ENCODE measurements at places on chromosomes 2 and 18.
A peak's percentile ranks its signal among the peaks of the same experiment; 100 is the strongest.

DNA sequence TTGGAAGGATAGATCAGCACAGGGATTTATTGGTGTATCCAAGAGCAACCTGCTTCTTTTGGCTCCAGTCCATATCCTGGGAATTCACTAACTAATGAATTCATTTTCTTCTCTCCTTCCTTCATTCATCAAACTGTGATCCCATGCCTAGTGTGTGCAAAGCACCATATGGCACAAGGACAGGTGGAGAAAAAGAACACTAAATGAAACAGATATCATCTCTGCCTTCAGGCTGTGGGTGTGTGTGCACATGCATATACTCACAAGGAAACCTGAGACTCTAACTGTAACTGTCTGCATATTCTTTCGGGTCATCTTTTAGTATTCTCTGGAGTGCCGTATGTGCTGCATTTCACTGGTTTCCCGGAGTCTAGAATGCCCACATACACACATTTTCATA, 20.2 kb downstream of the TNP1 start:
- DNase-seq = no peak

DNA sequence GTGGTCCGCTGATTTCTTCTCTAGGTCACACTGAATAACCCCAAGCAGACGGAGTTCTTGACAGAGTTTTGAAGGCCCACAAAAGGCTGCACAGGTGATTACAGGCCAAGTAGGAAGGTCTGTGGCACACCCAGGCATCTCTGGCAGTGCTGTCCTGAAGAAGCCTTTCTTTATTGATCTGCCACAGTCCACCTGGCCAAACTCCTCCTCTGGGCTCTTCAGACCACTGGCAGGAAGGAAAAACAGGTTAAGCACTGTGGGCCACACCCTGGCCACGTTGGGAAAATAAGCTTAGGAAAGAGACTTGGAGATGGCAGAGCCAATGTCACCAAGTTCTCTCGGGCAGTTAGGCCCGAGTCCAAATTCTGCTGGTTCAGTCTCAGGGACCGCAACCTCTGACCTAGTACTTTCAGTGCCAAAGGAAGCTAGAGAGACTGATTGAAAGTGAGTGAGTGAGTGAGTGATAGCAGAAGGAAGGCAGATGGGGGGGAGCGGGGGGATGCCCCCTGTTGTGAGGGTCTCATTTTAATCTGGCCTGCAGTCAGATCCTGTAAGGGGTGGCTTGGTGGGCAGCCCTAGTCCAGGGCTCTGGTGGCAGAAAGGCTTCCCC, 102.9 kb downstream of the TGFA start:
- no peak for DNase-seq

DNA sequence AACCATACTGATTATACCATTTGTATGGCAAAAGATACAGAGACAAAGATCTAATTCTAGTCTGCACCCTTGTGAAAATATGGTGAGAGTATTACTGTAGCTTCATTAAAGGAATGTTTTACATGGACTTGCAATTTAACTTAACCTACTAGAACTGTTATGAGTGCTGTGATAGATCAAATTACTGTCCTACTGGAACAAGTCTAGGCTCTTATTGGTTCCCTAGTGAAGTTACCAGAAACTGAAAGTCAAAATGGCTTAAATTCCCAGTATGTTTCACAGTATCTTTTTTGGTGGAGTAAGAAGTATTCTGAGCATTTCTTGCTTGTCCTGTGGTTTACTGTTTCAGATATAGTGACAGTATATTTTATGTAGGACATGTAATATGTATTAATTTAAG, 3.8 kb upstream of the TBR1 start:
- DNase-seq = no peak

- DNase-seq = peak; percentile 80
Observed at GRCh38 chr2:86441882-86442641, 891 bp downstream of the KDM3A start.

DNA sequence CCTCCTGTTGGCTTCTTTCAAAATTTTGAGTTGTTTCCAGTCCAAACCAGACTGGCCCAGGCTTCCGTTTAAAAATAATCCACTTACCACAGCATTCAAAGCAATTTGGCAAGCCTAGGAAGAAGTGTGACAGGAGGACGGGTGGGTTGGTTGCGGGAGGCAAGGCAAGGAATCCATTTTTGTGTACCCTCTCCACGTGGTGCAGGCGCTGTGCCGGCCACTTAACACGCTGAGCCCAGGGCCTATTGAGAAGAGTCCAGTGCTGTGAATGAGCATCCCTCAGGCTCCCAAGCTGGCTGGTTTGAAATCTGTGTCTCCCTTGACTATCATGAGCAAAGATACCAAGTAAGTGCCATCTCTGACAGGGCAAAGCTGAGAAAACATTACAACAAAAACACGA, 160.9 kb downstream of the NCKAP5 start:
- no peak for DNase-seq

DNA sequence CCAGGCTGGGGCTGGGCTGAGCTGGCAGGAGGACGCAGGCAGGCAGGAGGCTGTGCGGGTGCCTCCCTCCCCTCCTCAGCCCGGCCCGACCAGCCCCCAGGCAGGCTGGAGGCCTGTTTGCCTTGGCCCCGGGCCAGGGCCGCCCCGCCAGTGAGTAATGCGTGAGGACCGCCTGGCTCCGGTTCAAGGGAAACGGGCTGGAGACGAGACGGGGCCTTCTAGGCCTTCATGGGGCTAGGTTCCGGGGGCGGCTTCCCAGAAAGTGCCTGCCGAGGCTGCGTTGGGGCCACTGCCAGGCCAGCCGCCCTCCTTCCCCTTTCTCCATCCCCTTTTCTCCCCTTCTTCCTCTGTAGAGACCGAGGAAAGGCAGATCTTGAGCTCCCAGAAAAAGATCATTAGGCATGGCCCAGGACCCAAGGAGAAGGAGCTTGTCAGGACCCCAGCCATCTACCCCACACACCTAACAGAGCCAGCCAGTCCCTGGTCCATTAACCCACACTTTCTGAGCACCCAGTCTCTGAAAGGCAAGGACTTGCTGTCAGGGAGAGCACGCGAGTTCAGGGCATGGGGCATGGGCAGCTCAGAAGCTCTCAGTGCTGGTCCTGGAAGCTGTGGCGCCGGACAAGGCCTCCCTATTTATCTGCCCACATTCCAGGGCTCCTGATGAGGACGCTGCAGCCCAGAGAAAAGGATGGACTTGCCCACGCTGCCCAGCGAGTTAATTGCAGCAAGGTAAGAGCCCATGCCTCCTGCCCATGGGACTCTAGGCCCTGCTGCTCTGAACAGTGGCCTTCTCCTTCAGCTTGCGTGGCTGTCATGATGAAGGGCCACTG, 48.5 kb downstream of the SMAD7 start:
- no peak for DNase-seq

DNA sequence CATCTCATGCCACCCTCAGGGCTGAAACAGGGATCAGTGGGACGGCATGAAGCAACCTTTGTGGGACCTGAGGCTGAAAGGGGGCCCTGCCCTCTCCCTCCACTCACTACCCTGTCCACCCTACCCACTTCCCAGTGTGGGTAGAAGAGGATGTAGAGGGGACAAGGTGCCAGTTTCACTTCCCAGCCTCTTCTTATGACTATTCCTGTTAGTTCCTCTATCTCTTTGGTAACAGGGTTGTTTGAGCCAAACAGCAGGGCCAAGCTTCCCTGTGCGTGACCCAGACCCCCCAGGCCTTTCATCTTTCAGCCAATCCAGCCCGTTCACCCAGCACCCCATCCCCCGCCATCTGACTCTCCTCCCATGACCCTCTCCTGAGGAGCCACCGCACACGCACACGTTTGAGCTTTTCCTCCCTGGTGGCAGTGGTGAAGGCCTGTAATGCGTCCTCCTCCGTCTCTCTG, 82.3 kb downstream of the STPG4 start:
- peak; percentile 57 for DNase-seq

DNA sequence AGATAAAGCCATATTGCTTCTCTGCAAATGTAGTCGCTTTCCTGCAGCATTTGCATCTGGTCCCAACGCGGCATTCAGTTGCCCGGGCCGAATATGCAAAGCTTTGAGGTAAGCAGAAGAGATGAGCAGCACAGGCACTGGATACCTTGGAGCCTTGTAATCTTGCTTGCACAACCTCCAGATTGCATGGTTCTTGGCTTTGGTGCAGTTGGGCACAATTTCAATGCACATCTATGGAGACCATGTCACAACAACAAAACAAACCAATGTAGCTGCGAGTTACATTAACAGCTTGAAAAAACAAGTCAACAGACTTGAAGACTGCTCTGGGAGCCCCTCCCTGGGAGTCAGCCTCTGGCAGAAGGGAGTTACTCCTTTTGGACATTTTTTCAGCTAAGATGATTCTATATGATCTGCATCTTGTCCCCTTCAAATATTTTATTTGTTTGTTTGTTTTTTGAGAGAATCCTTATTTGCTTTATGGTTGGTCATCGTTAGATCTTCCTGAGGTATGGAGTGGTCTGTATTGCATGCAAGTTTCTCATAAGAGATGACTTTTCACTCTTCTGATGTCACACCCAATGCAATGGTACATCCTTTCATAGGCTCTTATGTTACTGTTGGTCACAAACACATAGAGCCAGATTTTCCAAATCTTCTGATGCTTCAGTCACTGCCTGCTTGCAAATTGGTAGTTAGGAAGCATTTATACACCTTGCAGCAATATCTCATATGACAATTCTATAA, 113.5 kb downstream of the EFEMP1 start:
- DNase-seq = no peak

DNA sequence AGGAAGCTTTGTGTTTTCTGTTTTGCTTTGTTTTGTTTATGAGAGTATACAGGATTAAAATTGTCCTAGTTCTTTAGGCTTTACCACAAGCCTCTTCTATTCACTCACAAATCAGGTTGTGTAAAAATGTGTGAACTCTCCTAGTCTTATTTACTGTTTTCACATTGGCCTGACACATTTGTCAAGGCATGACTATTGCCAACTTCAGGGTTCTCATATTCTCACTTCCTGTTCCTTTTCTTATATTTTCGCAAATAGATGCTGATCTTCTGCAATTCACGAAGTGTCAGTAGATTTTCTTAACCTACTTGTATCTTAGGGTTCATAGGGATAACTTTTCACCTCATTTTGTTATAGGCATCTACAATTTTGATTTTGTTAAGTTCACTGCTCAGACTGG, 67.1 kb downstream of the CCDC102B start:
- no peak for DNase-seq

- no peak for DNase-seq
Observed at GRCh38 chr2:127015106-127015910, 91.6 kb downstream of the BIN1 start.

GRCh38 chr2:176078541-176079284, 5.0 kb downstream of the EVX2 start:
- DNase-seq = no peak

DNA sequence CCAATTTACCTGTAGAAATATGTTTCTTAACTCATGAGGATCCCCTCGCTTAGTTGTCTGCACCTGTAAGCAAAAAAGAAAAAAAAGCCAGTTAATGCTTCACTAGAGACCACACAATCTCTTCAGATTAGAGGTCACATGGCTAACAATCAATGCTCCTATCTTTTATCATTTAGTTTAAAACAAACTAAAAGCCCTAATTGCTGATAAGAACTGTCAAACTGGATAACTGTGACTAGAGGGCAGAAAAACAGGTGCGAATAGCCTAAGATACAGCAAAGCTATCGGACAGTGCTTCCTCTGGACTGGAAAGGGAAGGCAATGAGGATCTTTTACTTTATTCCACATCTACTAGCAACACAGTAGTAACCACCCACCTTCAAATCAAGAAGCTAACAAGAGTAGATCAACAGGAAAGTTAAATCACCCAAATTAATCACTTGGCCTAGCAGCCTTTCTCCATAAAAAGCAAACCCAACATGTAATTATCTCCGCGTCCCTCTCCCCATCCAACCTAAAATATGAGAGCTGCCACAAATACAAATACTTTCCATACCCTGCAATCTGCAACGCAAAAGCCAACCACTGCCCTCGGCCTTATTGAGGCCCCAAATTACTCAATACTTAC, 734 bp downstream of the SLC25A12 start:
- DNase-seq = no peak

DNA sequence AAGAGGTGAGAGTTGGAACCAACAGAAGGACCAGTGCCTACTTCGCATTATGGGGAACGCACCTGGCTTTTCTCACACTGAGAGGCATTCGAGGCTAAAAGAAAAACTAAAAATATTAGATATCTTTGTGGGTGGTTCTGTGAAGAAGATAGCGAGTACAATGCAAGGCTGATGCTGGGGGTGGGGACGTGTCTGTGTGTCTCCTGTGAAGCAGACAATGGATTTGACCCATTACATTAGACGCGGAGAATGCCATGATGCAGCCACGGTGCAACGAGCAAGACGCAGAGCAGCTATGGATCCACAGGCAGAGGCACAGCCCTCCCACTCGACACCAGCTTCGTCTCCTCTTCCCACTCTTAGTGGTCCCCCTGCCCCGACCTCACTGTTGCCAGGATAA, 61.0 kb downstream of the ADCY3 start:
- DNase-seq = no peak

GRCh38 chr18:67417864-67418523, 98.5 kb downstream of the DSEL start:
- DNase-seq = peak; percentile 14

- DNase-seq = no peak
Observed at GRCh38 chr18:56977771-56978170, 169.1 kb upstream of the BOD1L2 start.

GRCh38 chr2:66573416-66573815, 138.5 kb downstream of the MEIS1 start:
- DNase-seq = no peak

DNA sequence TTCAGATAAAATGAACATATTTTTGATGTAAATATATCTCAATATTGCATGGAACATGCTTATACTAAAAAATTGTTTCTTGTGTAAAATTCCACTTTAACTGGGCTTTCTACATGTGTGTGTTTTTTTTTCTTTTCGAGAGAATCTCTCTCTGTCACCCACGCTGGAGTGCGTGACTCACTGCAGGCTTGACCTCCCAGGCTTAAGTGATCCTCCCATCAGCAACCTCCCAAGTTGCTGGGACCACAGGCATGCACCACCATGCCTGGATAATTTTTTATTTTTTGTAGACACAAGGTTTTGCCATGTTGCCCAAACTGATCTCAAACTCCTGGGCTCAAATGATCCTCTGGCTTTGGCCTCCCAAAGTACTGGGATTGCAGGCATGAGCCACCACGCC, 254.6 kb downstream of the LOXHD1 start:
- DNase-seq = no peak

GRCh38 chr18:57776354-57776753, 26.8 kb downstream of the ATP8B1 start:
- DNase-seq = no peak

DNA sequence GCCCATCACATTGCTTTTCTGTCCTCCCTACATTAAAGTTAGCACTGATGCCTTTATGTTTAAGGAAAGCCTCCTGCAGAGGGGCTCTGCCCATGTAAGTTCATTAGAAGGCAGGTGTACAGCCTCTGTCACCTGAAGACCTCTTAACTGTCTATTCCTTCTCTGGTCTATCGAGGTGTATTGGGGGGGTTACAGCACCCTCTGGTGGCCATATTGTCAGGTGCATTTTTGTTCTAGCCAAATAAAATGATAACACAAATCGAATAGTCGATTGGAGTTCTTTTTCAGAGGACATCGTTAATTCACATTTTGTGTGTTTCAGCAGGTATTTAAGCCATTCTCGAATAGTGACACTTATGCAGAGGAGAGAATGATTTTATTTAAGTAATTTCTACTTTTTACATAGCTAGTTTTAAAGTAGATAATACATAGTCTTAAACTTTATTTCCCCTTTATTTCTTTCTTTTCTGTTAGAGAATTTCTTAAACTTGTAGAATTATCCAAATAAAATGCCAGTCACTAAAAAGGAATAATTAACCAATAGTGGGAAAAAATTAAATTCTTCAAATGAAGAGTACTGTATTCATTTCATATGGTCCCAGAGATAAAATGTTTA, 136.8 kb downstream of the NEDD4L start:
- peak; percentile 38 for DNase-seq

- DNase-seq = no peak
Observed at GRCh38 chr2:185583058-185583816, 155.4 kb upstream of the FSIP2 start.

Measured in NB4 (cell line).